ENCODE measurements at places on chromosomes 5 and 9.
A peak's percentile ranks its signal among the peaks of the same experiment; 100 is the strongest.

DNA sequence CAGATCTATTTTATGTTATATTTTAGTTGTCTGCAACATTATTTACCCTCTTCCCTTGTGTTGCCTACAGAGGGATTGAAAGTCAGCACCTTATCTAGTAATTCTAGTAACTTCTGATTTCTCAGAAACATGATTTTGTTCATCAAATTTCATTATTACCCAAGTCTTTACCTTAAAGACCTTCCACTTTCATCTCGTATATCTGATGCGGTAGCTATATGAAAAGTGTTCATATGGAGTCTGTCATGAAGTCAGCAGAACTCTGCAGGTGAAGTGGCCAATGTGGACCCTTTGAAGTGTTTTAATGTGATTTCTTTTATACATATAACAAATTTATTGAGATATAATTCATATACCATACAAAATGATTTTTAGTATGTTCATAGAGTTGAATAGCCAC, 40.0 kb downstream of the SLC44A1 start:
- no peak for DNase-seq

- peak; percentile 59 for DNase-seq
Measured at GRCh38 chr5:34490506-34491250, 165.4 kb upstream of the RAI14 start.

GRCh38 chr9:107948086-107948485, 458.5 kb upstream of the KLF4 start:
- no peak for DNase-seq

DNA sequence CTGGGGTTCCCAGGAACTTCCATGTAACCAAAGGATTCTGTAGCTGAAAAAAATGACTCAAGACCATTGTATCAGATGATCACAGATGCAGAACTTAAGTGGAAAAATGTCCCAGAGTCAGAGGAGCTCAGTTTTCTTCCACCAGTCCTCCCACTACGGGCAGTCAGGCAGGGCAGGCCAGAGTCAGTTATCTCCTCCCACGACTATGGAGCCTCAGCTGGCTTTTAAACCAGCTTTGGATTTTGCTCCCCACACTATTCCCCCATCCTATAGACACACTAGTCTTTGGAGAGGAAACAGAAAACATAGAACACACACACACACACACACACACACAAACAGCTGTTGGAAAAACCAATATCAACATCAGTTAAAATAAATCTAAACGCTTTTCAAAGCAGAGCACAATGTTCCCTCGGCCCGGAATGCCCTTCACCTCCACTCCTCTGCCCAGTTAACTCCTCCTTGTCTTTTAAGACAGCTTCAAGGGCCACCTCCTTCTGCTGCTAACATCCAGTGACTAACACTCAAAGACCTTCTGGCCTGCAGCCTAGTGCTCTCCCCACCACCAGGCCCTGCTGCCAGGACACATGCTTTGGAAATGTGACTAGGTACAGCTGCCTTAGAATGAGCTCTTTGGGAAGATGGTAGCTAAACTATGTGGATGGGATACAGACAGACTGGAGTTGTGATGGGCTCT, 56.8 kb downstream of the NIPAL4 start:
- DNase-seq, result no peak

DNA sequence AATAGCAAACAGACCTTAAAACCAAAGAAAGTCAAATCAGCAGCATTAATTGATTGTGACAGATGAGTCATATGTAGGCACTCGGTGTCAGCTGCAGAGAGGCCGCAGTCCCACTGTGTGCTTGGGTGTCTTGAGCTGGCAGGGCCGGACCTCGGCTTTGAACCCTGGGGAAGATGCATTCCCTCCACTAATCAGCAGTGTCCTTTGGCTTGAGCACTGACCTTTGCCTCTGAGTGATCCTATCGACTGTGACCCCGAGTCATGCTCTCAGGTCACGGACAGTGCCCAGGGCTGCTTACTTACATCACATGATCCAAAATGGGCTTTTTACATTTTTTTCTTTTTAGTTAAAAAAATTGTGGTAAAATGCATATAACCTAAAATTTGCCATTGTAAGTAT, 188.7 kb downstream of the GADD45G start:
- no peak for DNase-seq

- no peak for DNase-seq
Measured at GRCh38 chr9:68637020-68637419, 68.0 kb upstream of the PIP5K1B start.

GRCh38 chr9:137176302-137177182, 4.7 kb upstream of the TMEM210 start:
- DNase-seq, result no peak

DNA sequence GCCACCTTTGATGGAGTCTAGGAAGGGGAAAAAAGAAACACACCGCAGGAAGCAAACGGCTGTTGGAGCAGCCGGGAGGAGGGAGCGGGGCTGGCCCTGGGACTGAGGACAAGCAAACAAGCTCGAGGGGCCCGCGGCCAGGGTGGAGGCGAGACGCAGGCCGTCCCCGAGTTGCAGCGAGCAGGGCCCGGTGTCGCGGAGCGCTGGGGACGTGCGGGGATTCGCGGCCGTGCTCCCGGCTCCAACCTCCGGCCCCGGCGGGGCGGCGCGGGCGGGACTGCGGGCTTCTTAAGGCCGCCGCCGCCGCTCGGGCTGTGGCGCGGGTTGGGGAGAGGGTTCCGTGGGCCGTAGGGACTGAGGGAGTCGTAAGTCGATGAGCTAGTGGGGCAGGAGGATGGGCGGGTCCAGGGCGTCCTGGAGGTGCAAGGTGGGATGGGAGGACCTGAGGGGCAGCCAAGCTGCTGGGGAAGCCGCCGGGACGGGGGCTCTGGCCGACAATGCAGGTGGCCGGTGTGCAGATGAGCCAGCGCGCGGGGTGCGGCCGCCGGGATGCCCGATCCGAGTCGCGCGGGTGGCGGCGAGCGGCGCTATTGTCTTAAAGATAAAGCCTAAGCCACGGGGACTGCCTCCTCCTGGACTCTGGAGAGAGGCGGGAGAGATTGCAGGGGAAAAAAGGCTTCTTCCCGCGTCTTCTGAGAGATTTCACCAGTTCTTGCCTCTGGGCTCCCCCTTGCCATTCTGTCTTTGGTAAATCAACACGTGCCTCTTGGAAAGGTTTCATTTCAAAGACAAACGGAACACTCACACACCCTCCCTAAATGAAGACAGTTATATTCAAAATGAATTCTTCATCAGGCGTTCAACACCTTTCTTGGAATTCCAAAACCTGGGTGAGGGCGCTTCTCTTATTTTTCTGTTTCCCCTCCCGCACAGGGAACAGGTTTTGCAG, 1.6 kb upstream of the HAPLN1 start:
- peak; percentile 86 for DNase-seq

DNA sequence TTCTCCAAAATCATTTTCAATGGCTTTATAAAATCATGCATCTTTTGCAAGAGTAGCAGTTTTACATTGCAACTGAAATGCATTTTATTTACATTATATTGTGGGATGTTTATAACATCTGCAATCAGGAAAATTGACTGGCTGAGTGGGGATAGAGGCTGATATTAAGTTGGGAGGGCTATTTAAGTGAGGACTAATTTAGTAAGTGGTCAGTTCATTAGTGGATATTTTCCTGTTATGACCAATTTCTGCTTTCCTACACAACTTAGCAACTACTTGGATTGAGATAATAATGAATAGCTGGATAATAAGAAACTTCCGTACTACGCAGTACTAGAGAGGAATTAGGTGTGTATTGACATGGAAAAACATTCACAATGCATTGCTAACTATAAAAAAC, 92.9 kb upstream of the SSBP2 start:
- DNase-seq, result no peak

DNA sequence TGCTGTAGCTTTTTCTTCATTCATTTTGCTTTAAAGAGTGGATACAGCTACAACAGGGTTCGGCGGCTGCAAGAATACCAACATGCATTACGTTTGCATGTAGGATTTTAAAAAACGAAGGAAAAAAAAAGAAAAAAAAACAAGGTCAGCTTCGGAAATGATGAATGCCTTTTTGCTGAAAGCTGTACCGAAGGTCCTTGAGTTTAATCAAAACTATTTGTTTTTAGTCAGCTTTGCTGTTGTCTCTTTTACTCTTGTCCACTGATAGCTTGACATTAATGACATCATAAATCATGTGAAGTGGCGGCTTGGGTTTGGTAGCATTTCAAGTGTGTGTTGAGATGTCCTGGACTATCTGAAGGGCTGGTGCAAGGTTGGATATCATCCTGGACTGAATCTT, 779.1 kb downstream of the NR2F1-AS1 start:
- no peak for DNase-seq

GRCh38 chr5:180331647-180331950, 21.5 kb downstream of the GFPT2 start:
- DNase-seq, result no peak

- peak; percentile 63 for DNase-seq
Measured at GRCh38 chr5:4295663-4296339, 700.2 kb downstream of the IRX1 start.

DNA sequence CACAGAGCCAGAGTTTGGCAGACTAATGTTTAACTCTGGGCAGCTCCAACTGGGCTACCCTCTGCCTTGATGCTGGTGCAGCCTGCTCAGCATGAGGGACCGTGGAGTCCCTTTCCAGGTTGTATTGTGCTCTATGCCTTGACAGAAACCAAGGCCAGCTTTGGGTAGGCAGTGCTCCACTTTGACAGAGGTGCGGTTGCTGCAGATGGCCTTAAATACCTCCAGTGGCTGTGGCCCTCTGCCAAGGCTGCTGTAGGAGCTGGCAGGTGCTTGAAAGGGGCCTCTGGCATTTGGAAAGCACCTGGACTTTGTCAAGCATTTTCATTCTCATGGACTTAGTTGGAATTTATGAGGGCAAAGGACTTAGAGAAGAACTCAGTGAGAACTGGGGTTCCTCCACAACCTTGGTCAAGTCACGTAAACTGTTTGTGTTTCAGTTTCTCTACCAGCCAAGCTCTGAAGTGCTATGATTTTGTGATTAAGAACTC, 249.7 kb upstream of the ZNF462 start:
- DNase-seq, result no peak

DNA sequence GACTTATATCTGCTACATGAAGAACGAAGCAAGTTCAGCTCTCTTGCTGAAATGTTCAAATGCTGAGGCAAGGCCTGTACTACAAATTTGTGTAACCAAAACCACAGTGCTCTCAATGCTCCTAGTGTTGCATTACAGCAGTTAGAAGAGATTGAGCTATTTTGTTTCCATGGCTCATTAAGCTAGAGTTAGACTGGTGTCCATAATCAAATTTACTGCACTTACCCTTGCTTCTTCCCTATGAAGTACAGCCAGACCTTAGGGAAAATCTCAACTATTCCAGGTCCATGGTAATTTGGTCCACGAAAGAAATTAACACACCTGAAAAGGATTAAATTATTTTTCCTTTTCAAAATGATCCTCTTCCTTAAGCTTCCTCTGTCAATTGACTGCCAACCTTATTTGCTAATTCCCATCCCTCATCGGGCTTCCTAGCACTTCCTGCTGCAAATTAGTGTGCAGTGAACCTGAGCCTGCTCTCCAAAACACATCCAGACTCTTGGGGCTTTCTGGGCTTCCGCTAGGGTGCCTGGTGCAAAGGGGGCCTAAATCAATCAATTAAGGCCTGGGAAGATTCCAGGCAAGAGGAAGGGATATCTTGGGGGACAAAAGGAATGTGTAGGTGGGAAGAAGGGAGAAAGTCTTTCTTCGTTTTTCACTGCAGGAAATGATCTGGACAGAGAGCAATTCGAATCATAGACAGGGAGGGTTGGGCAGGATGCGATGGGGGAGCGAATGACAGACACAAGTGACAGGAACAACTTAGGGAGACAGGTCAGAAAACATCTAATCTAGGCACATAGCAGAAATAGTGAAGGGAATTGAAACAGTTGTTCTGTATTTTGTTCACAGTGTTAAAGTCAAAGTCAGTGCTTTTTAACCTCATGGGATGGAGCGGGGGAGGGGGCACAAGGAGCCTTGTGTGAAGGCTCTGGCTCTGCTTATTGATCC, 542.4 kb downstream of the RAB3C start:
- DNase-seq, result peak; percentile 25

GRCh38 chr5:130578354-130578753, 586.7 kb downstream of the HINT1 start:
- DNase-seq, result no peak

DNA sequence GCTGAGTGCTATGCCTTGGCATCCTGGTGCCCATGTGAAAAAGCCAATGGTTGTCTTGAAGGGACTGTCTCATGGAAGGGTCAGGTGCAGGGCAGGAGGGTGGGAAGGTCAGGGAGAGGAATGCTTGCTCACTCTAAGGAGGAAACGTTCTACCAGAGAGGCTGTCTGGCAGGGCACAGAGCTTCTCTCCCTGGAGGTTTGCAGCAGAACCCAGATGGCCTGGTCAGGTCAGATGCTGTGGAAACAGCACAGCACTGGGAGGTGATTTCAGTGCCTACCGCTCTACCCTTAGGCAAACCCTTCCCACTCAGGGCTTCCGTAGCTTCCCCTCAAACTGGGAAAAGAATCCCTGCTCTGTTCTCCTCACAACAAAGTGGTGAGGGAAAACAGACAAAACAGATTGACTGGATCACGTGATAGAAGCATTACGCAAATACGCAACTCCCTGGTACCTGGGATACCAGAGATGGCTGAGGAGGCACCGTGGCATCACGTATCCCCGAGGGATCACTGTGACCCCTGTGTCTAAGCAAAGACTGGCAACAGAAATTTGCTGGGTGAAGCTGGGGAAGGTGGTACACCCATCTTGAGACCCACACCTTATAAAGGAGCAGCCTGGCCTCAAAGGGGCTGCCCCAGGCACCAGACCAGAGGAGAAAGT, 3.9 kb upstream of the MGAT1 start:
- DNase-seq, result peak; percentile 62

- DNase-seq, result no peak
Measured at GRCh38 chr5:2138896-2139295, 256.2 kb upstream of the IRX4 start.

- no peak for DNase-seq
Measured at GRCh38 chr9:112115970-112116753, 58.9 kb downstream of the SUSD1 start.

GRCh38 chr5:64273276-64273675, 107.6 kb downstream of the RNF180 start:
- DNase-seq, result no peak

GRCh38 chr9:21677834-21678233, 124.6 kb upstream of the MTAP start:
- DNase-seq, result no peak

DNA sequence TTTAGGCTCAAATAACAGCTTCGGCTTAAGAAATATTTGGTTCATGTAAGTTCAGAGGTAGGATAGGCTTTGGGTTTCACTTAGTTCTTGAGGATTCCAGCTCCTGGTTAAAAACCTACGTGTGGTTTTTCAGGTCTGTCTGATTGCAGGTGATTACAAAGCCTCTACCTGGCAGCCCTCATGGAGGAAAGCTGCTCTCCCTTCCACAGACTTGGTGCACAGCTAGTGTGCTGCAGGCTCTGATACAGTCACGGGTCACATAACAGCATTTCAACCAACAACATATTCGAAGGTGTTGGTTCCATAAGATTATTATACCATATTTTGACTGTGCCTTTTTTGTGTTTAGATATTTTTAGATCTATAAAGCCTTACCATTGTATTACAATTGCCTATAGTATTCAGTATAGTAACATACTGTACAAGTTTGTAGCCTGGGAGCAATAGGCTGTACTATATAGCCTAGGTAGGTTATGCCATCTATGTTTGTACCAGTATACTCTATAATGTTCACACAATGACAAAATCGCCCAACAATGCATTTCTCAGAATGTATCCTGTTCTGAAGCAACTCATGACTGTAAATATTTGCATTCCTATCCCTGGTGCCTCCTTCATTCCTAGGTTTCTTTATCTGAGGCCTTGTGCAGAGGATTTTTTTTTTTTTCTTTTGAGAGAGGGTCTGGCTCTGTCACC, 8.0 kb upstream of the DCP2 start:
- DNase-seq, result no peak

Measured in glutamatergic neuron (in vitro differentiated cells).